ENCODE measurements at places on chromosomes 11 and 22. TPM values are rescaled to one million over a fixed set of nuclear protein-coding genes. Genes with fewer than 3 reads are reported as not detected.

GRCh38 chr11:47189100-47189834, 3.0 kb upstream of the PACSIN3 start:
- DNase-seq, result no peak

The BIRC3 gene
- 1.8 TPM for total RNA-seq

DNA sequence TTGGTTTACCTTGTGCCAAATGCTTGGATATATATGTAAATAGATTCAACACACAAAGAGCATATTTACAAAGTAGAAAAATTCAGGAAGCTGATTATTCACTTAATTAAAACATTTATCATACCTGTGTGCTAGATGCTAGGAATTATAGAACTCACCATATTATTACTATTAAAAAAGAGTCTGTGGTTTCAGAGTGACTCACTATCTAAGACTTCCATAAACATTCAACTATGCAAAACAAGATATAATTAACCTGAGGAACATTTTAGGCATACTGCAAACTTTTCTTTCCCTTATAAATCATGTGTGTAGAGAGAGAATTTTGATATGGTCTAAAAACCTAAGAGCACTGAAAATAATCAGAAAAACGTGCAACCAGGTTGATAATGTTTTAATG, 27.3 kb downstream of the CTSC start:
- no peak for DNase-seq

The ZNF214 gene
- 0.67 TPM for total RNA-seq

The CCDC87 gene
- total RNA-seq, result 0.43 TPM

DNA sequence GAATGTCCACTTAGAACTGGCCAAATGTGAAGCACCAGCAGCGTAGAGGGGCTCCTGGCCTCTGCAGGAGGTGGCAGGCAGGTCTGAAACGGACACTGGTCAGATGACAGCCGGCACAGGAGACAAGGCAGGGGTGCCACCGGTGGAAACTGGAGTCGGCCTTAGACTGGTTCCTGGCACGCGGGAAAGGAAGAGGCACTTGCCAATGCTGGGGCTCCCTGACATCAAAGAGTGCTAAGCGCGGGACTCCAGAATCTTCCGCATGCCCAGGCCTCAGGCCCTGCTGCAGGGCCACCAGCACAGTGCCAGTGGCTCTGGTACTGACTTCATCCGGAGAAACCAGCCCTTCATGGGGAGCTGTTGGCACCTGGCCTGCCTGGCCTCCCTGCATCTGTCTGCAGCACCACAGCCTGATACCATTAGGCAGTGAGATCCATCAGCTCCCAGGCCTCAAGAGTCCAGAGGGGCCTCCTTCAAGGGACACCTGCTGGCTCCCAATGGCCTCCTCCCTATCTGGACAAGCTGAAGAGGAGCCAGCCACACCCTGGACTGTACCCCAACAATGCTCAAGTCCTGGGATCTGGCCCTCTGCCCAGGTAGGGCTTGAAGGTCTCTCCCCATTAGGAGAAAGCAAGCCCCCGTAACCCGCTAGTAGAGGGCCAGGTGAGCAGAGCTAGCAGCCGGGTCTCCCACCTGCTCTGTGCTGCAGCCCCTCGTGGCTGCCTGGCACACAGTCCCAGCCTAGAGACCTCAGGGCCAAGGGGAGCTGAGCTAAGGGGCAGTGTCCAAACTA, 29.7 kb upstream of the GNB1L start:
- DNase-seq, result peak; percentile 71

DNA sequence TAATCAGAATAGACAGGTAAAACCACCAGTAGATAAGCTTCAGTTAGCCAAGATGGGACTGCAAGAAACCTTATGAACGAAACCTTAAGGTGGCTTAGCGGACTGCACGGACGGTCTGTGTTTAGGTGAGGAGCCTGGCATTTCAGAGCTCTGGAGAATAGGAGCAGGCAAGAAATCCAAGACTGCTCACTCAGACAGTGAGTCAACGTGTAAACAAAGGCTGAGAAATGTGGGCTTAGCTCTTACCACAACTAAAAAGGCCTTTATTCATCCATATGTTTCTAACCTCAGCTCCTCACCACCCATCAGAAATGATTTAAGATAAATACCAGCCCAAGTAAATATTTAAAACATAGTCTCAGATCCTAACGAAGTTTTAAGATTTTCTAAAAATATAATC, 657.7 kb downstream of the OPCML start:
- no peak for DNase-seq

GRCh38 chr11:66478729-66479393, 1.4 kb upstream of the DPP3 start:
- DNase-seq, result no peak

GRCh38 chr11:86559311-86559945, 113.0 kb downstream of the ME3 start:
- DNase-seq, result no peak

- peak; percentile 93 for DNase-seq
Measured at GRCh38 chr22:38114484-38115398, 4.3 kb upstream of the BAIAP2L2 start.
